ENCODE measurements at places on chromosomes 6 and 20.

- no peak for DNase-seq
These were observed 14.4 kb upstream of the TREM2 start for GRCh38 chr6:41177287-41177686.

- DNase-seq: no peak
These were observed 11.0 kb downstream of the DNAAF9 start for GRCh38 chr20:3396492-3396891.

DNA sequence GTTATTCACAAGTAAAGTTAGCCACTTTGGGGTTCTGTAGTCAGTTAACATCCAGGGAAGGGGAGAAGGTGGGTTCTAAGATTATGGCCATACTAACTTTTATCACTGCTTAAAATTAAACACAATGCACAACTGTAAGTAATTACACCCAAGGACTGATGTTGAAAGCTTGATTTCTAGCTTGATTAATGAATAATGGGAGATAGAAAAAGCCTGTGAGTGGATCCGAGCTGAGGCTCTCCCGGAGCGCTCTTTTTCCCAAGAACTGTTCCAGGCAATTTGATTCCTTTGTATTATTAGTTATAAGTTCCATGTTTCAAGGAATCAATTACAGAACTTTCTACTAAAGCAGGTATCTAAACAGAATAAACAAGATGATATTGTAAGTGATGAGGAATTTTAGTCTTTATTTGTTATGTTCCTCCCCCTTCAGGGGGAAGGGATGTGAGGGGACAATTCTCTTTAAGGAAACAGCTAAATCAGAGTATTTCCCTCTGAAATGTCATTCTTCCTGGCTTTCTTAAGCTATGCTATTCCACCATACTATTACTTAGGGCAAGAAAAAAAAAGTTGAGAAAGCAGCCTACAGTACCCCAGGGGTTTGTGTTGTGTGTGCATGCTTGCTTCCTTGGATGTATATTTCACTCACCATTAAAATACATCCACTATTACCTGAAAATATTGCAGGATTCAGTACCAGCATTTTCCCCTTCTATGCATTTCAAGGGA lies 3.8 kb downstream of the TSHZ2 start:
- no peak for DNase-seq

GRCh38 chr20:17531665-17532025 lies 466 bp upstream of the BFSP1 start:
- no peak for DNase-seq

DNA sequence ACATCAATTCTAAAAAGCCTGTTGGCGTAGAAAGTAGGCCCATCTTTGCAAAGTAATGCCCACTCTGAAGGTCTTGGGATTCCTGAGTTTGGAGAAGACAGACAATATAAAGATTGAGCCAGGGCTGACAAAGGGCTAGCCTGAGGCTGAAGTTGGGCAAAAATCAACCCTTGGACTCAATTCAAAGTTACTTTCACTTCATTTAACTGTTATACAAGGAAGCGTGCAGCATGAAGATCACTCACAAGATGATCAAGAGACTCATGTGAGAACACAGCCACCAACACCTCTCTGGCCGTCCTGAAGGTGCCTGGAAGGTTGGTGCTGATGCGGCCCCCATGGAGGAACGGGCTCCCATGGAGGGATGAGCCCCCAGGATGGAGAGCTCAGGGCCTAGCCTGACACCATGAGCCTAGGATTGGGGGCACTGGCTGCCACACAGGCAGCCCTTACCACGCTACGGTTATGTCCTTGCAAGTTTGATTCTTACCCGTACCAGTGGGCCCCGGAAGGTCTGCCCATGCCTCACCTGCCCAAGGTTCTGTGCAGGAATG lies 26.6 kb downstream of the FOXC1 start:
- DNase-seq: no peak

DNA sequence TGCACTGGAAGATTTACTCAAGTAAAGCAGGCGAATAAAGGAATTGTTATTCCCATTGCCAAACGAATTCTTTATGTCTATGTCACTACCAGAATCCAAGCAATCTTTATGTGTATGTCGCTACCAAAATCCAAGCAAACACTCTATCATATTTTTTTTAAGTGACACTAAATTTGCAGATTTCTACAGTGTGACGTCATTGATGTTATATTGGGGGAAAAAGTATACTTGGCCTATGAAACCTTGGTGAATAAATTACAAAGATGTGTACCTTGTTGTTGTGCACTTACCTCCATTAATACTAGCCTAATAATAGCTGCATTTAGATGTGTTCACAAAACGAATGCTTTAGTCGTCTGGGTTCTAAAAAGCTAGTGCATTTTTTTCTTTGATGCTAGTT lies 957 bp downstream of the TTK start:
- DNase-seq: no peak

DNA sequence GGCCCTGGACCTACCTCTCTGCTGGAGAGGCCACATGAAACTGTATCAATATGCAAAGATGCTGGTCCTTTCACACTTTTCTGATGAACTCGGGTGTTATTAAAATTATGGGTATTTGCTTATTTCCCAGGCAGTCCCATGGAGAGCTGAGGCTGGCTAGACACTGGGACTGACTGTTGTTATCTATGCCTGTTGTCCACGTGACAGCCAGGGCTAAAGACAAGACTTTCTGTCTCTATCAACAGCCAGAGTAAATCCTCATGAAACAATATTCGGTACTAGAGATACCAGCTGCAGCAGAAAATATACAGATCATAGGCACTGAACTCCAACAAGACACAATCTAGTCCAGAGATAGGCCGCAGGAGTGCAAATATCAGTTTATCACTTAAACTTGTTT lies 236.4 kb downstream of the FOXA2 start:
- no peak for DNase-seq

DNA sequence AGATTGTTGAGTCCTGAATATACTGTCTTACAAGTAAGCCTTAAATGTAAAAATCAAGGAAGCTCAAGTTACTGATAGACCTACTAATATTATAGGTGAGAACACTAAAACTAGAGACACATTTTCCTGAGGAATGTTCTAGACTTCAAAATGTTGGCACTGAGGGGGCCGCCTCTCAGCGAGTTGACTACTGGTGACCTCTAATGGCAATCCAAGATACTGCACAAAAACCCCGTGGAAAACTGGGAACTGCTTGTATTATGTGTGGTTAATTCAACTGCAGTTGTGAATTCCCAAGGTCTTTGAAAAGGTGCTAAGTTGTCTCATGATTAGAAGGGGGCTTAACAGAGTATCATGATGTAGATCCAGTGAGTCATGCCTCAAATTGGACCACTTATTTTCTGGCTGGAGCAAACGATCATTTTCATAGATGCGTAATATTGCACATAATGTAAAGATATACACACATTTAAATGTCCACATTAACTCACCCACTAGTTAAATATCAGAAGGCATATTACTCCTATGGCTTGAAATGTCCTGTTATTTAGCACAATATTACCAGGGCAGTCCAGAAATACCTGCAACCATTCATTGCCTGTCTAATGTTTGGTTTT lies 336.2 kb downstream of the FOXA2 start:
- DNase-seq: peak; percentile 10

DNA sequence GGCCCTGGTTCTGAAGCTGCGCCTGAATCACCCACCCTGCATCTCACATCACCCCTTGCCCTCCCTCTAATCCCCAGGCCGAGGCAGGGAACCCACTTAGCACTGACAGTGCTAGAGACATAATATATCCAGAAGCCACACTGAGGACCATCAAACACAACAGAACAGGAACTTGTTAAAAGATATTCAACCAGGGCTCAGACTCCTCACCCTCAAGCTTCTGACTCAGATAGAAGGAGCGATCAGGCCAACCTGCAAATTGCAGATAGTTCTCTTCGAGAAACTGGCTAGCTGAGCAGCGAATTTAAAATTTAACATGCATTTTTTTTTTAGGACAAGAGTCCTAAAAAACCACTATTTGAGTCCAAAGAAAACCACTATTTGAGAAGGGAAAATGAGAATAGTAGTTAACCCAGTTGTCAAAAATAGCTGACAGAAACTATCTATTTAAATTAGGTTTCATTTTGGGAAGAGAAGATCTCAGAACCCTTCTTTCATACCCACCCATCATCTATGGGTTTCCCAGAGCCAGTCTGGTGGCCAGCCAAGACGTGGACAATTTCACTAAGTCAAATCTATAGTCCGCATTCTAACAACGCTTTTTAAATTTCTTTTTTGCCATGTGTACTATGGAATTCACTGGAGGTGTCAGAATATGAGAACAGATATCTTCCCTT lies 95.6 kb downstream of the OPRM1 start:
- DNase-seq: no peak

GRCh38 chr6:6886171-6886885 lies 221.4 kb upstream of the RREB1 start:
- DNase-seq: no peak

- DNase-seq: no peak
These were observed 4.1 kb upstream of the PAX1 start for GRCh38 chr20:21701171-21701876.

- no peak for DNase-seq
These were observed 715 bp downstream of the PSMF1 start for GRCh38 chr20:1119128-1119505.

DNA sequence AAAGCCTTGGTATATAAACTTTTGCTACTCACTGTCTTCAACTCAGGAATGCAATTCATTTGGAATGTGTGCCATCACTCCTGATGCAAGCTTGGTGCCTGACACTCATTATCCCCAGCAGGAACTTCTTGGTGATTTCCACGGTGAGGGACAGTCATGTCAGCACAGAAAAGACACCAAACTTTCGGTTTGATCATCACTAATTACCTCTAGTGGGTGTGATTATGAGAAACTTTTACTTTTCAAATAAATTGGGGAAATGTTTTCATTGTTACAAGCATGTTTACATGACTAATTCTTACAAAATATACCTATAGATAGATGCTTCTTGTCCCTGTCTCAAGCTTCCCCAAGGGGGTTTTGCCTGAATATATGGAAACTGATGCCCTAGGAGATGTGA lies 40.9 kb downstream of the RPP40 start:
- no peak for DNase-seq

GRCh38 chr20:24994470-24995368 lies 2.2 kb upstream of the APMAP start:
- peak; percentile 82 for DNase-seq

DNA sequence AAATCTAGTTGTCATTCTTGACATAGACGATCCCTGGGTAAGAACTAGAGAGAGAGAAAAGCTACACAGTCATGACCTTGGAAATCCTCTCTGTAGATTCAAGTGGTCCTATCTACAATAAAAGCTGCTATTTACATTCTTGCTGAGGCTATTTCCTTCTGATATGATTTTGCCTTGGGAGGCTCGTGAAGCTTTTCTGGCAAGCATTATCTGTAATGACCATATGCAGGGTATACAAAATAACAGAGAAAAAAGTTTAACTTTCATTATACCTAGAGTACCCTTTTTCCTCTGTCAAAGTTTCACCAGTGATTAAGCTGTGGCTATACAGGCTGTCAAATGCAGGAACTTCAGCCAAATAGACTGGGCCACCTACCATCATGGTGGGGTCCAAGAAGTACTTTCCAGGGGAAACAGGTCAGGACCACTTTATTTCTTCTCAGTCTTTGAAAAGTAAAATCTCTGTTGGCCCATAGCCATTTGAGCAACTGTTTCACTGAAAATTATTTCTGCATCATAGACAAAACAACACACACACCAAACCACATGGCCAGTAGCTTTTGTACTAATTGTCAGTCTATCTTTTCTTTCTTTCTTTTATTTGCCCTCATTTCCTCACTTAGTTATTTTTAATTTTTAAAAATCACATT lies 677.0 kb upstream of the ID4 start:
- no peak for DNase-seq

Data from WERI-Rb-1 (cell line).